ENCODE measurements at places on chromosomes 2 and 18.

GRCh38 chr2:53064154-53064553 lies 703.5 kb upstream of the CHAC2 start:
- no peak for DNase-seq

DNA sequence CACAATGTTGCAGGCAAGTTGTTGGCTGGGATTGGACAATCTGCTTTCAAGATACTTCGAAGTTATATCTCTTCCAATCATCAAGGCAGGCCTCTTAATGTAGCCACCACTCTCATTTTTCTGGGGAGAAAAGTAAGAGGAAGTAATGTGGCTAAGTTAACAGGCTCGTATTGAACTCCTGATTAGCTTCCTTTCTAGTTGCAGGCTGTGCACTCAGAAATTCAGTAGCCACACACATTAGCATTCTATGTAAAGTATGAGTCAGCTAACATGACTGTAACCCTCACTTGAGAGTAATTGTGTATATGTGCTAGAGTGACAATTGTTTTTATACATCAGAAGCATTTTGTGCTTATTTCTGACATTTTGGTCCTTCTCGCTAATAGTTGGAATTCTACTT lies 3.3 kb downstream of the TWSG1 start:
- no peak for DNase-seq

- no peak for DNase-seq
These were observed 77.5 kb downstream of the TMEM200C start for GRCh38 chr18:5817816-5818215.

DNA sequence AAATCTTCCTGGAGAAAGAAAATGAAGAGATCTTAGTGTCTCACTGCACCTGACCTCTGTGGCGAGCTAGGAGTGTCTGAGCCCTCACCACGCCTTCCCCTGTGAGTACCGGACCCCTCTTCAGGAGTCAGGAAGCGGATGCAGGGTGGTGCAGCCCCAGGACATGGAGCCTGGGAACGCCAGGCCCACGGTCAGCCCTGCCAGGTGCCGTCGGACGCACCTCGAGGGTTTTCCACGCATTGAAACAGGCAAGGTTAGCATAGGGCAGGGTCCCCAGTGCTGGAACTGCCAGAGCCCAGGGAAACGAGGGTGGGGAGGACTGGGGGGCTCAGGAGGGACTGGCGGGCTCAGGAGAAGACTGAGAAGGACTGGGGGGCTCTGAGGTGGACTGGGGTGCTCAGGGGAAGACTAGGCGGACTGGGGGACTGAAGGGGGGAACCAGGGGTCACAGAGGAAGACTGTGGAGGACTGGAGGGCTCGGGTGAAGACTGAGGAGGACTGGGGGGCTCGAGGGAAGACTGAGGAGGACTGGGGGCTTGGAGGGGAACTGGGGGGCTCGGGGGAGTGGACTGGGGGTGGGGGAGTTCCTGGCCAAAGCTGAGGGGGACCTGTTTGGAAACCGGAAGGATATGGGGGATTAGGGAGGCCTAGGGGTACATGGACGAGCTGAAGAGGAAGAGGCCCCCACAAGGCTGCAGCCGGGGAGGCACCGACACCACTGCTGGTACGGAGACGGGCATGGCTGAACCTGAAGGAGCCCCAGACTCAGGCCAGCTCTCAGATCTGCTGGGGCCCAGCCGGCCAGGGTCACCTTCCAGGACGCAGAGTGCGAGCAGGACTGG lies 65.2 kb upstream of the SNTG2 start:
- no peak for DNase-seq

DNA sequence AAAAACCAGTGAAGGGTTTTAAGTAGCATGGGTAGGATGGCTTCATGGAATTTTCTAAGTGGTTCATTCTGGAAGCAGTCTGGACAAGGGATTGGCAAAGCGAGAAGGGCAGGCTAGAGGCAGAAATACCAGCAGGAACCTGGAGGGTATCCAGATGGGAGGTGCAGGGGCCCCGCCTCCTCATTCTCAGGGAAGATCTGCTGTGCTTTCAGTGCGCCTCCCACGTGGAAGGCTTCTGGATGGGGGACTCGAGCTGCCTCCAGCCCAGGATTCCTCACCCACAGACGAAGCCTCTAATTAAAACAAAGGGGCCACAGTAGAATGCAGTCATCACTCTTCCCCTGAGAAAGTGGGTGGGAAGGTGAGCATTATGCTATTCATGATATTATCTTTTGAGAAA lies 79.8 kb downstream of the VSNL1 start:
- no peak for DNase-seq

- no peak for DNase-seq
These were observed 478.8 kb downstream of the ARHGAP15 start for GRCh38 chr2:143608063-143608423.

- DNase-seq: no peak
These were observed 200.8 kb upstream of the SLC35G4 start for GRCh38 chr18:11408555-11409065.

DNA sequence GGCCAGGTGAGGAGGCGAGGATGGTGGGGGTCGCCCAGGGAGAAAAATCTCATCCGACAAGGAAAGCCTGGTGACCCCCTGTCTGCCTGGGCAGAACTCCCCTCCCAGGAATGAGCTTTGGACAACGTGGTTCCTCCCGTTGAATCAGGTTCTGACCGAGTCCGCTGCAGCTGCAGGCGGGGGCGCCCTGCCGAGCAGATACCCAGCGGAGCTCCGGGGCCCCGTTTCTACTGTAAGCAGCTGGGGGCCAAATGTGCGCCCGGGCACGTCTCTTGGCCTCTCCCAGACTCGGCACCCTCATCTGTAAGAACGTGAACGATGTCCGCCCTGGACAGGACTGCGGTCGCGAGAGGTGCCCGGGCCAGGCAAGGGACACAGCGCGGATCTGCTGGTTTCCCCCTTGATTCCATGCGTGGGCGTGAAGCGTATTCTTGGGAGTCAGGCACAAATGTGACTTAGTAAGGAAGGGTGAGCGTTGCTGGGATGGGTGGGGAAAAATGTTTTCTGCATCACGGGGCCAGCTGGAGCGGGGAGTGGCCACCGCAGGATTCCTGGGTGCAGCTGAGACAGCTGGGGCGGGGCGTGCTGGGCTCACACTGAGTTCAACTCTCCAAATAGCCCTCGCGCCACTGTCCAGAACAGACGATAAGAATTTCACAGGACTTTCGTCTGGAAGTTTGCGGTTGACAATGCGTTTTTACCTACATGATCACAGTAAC lies 20.2 kb upstream of the TUBB6 start:
- no peak for DNase-seq

- no peak for DNase-seq
These were observed 2.9 kb upstream of the GGCX start for GRCh38 chr2:85564144-85564563.

GRCh38 chr2:218401890-218402289 lies 2.2 kb downstream of the CTDSP1 start:
- DNase-seq: no peak

GRCh38 chr2:200649724-200650123 lies 63.9 kb downstream of the AOX1 start:
- no peak for DNase-seq

DNA sequence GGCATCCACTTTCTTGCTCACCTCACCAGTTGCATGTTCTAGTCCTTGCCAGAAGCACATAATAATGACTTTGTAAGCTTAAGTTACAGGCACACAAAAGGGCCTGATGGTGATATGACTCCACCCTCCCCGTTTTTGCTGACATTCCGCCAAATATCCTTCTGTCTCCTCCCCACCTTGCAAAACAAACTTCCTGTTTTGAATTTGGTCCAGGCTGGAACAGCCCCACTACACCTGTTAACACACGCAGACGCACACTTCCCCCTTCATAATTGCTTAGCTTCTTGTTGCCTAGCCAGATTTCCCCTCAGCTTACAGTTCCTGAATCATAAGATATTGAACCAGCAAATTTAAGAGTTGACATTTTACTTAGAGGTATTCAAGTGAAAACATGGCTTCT lies at the start of gene MGAT5:
Gene MGAT5, plus strand, starts transcription at position 269 of the 400 bp plus-strand sequence. CDS start 332 bp downstream, outside the sequence.
- DNase-seq: no peak

All from NT2/D1 (cell line).